CD8-positive, alpha-beta T cell (primary cell): ENCODE measurements at places on chromosomes 6 and 20. TPM values are rescaled to one million over a fixed set of nuclear protein-coding genes. Genes with fewer than 3 reads are reported as not detected.

GRCh38 chr6:41605649-41606048 lies 32.6 kb upstream of the MDFI start:
- no peak for DNase-seq

- DNase-seq = no peak
Observed at GRCh38 chr6:109897561-109898080, 80.5 kb upstream of the GPR6 start.

GRCh38 chr20:57433657-57434389 lies 42.6 kb downstream of the RBM38 start:
- DNase-seq = peak; percentile 58

Gene SIRPB1
- total RNA-seq = 3.9 TPM

- no peak for DNase-seq
Observed at GRCh38 chr6:142683714-142684141, 261.2 kb downstream of the HIVEP2 start.

- DNase-seq = no peak
Observed at GRCh38 chr6:10874207-10874606, 7.6 kb downstream of the GCM2 start.

Gene RAB22A
- total RNA-seq = 22.8 TPM

Gene ARFGEF3
- not detected for total RNA-seq

Gene PTCHD4
- total RNA-seq = not detected

Gene C6orf163
- 0.71 TPM for total RNA-seq

DNA sequence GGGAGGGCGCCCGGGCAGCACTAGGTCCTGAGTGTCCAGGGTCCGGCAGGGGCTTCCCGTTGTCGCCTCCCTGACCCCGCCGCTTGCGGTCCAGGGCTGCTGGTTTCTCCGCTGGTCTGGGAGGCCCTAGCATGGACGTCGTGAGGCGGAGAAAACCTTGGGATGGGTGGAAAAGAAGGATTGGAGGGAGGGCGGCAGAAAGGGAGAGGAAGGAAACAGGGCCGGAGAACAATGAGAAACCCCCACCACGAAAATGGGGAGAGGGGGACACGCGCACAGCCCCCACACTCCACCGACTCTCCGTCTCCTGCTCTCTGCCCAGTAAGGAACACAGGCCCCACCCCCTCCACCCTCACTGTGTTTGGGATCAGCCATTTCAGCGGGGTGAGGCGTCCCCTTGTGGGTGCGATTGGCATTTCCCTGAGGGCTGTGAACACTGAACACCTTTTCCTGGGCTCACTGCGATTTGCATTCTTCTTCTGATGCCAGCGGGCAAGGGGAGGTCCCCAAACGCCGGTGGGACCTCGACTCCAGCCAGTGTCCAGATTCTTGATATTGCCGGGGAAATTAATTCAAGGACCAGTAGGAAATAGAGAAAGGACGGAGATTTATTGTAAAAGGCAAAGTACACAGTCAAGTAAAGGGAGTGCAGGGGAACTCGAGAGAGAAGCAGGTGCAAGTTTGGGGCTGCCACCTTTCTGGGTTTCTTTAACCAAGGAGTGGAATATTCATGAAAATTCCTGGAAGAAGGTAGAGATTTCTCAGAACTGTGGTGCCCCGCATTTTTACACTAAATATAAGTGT lies 3.3 kb upstream of the RAET1G start:
- peak; percentile 73 for DNase-seq

DNA sequence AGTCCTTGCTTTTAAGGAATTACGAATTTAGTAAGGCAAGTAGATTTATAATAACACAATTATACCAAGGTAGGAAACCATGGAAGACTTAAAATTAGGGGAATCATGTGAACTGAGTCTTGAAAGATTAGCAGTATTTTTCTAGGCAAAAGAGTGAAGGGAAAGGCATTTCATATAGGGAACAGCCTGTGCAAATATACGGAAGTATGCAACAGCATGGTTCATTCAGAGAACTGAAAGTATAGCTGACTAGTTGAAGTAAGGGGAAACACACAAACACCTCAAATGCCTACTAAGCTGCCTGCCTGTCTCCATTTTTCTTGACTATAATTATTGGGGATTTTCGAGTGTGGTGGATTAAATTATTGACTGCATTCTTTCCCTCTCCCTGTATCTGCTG lies 39.0 kb upstream of the ECHDC1 start:
- DNase-seq = no peak

DNA sequence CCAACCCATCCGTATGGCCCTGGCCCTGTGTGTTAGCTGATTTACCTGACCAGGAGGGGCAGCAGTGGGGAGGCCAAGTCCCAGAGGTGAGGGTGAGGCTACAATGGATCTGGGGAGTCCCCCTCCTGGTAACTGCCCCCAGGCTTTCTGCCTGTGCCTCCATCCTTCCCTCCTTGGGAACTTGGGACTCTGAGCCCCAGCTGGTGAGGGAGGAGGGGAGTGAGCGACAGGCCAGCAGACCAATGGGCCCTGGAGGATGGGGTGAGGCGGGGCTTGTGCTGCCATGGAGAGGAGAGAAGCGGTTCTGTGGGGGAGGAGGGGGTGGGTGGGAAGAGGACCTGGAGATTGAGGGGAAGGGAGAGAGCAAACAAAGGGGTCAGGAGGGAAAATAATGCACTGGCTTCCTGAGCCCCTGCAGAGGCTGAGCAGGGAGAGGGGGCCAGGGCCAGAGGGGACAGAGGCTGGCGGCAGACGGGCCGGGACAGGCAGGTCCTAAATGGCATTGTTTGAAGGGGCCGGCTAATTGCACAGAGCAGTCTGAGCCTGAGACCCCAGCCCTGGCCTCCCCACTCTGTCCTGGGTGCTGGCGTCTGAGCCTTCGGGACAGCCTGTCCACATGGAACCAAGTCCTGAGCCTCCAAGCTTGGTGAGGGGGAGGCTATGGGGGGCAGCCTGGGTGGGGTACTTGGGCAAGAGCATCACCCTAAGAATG lies 17.5 kb downstream of the DNMT3B start:
- DNase-seq = no peak

DNA sequence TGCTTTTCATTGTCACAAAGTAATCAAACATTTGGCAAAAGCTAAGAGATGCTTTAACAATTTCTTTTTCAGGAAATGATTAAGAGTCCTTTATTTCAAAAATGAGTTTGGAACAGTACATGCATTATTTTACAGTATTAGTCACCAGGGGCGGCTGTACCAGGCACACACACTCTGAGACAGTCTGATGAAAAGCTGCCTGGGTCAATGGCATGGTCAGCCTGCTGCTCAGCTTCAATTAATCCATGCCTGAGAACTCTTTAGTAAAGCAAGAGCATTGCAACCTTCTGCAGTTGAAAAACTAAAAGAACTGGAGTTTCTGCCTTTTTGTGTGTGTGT lies 105.5 kb downstream of the TULP4 start:
- DNase-seq = no peak

DNA sequence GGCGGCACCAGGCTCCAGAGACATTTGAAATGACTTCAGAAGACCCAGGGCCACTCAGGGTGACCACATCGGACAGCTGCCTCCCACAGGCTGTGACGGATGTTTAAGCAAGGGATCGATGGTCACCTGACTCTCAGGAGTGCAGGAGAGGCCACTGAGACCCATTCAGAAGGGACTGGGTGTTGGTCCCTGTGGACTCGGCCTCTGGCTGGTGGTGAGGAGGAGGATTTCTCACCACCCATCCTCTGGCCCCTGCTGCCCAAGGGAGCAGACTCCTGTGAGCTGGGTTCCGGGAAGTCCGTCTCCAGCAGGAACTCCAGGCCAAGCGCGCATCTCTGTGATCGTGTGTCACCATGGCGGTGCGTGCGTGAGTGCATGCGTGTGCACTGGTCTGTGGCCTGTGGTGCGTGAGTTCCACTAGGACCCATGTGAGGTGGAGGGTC lies 25.5 kb downstream of the NPEPL1 start:
- DNase-seq = no peak

Gene PPP1R14C
- total RNA-seq = not detected

- DNase-seq = no peak
Observed at GRCh38 chr6:117498159-117498558, 15.7 kb downstream of the DCBLD1 start.
